ENCODE measurements at places on chromosomes 5 and 9.

DNA sequence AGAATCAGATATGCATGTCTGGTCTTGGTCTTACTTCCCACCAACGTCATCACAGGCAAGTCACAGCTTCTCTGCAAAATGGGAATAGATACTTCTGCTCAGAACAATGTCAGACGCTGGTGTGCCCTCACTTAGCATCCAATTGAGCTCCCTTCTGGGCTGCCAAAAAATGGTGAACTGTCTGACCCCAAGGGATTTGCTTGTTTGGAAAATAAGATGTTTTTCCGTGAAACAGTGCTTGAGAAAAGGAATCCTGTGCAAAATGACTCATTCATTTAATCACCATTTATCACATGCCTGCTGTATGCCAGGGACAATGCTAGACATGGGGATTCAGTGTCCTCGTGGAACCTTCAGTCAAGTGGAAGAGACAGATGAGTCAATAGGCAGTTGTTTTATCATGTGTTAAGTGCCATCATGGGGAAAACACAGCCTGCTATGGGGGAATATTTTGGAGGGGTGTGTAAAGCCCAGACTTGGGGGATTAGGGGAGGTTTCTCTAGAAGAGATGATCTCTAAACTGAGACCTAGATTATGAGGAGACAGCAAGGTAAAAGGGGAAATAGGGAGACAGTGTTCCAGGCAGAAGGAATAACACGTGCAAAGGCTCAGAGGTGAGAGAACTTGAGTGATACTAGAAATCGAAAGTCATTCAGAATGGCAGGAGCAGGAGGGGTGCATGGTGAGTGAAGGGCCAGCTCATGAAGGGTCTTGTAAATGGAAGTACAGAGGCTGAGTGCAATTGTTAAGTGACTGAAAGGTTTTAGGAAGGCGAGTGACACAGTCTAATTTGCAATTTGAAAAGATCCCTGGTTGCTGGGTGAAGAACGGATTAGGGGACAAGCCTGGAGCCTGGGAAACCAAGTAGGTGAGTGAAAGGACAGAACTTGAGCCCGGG is 3.9 kb downstream of the NIPAL4 start:
- no peak for DNase-seq

- no peak for DNase-seq
Observed at GRCh38 chr9:105254226-105254625, 9.8 kb downstream of the SLC44A1 start.

- DNase-seq: no peak
Observed at GRCh38 chr9:109166771-109167601, at the start of gene FRRS1L. Gene FRRS1L (minus strand): TSS chr9:109167249. CDS start chr9:109167138, 111 bp downstream.

GRCh38 chr5:25688156-25688555 is 1043.4 kb upstream of the CDH10 start:
- DNase-seq: no peak

DNA sequence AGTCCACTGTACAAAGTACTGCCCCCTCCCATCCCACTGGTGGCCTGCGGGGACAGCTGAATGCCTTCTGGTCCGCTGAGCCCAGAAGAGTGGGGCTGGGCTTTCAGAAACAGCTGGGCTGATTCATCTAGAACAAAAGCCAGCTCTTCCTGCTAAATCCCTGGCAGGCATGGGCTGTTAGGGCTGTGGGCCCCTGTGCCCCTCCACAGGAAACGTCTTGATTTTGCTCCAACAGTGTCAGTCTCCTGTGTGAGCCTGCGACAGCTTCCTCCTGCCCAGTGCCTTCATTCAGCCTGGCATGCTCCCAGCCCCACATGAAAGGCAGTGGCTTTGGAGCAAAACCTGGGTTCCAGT is 6.9 kb upstream of the GSN start:
- DNase-seq: no peak

DNA sequence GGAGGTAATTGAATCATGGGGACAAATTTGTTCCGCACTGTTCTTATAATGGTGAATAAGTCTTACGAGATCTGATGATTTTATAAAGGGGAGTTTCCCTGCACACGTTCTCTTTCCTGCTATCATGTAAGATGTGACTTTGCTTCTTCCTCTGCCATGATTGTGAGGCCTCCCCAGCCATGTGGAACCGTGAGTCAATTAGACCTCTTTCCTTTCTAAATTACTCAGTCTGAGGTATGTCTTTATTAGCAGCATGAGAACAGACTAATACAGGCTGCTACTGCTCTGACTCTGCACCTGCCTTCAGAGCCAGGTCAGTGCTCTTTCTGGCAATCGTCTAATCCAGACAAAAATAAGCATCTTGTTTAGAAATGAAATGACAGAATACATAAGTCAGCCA is 479.2 kb upstream of the TUSC1 start:
- no peak for DNase-seq

- DNase-seq: no peak
Observed at GRCh38 chr5:68002836-68003235, 212.7 kb upstream of the PIK3R1 start.

DNA sequence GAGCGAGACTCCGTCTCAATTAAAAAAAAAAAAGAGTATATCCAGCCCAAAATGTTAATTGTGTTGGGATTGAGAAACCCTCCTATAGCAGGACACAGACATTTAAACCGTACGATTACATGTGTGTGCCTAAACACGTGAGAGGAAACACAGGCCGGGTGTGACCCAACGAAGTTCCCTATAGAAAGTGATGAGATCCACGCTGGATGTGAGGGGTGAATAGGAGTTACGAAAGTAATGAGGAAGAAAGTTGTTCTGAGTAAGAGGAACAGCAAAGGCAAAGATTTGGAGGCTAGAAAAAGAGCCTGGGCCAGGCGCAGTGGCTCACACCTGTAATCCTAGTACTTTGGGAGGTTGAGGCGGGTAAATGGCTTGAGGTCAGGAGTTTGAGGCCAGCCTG is 13.6 kb downstream of the NAIF1 start:
- no peak for DNase-seq
